ENCODE measurements at places on chromosomes 6 and 20. TPM values are rescaled to one million over a fixed set of nuclear protein-coding genes. Genes with fewer than 3 reads are reported as not detected.

DNA sequence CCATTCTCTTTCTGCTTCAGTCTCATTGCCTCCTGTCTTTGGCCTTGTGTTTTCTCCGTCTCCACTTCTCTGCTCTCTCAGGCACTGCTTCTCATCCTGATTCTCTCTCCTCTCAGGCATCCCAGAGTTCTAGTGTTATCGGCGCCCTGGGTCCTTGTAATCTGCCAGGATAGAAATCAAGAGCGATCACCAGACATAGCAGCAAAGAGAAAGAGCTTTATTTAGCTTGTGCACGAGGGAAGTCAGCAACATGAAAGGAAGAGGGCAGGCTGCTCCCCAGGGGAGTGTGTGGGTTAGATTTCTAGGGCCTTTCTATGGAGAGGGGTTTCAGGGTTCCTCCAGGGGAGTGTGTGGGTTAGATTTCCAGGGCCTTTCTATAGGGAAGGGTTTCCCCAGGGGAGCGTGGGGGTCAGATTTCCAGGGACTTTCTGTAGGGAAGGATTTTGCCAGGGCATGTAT lies 32.5 kb downstream of the SUN5 start:
- H3K27me3 ChIP-seq: no peaks in the 10 kb centered on the region
- H3K4me1 ChIP-seq: peaks cover 28% of the 10 kb centered on the region
- no peak overlapping the region for H3K27ac ChIP-seq
- H3K36me3 ChIP-seq: no peaks in the 10 kb centered on the region
- DNase-seq: peak; percentile 57
- no peak overlapping the region for H3K4me3 ChIP-seq

- DNase-seq: no peak
- H3K4me1 ChIP-seq: no peaks in the 10 kb centered on the region
- peaks cover 15% of the 10 kb centered on the region for H3K27me3 ChIP-seq
These were observed 213.1 kb upstream of the SYNDIG1 start for GRCh38 chr20:24256307-24256706.

DNA sequence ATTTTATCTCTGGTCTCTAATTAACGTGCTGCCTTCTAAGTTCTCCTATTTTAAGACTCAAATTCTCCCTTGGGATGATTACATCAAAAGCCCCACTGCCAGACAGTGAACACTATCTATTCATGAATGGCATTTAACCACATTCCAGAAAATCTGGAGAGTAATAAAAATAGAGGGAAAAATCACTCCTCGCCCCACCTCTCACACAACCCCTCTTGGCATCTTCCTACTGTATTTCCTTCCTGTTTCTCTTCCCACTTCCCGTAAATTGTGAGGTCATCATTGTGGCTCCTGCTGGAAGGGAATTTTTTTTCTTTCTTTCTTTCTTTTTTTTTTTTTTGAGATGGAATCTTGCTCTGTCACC lies 31.5 kb downstream of the RAB44 start:
- H3K27ac ChIP-seq: no peak overlapping the region
- no peak overlapping the region for H3K4me3 ChIP-seq
- H3K27me3 ChIP-seq: no peaks in the 10 kb centered on the region
- H3K36me3 ChIP-seq: no peaks in the 10 kb centered on the region

DNA sequence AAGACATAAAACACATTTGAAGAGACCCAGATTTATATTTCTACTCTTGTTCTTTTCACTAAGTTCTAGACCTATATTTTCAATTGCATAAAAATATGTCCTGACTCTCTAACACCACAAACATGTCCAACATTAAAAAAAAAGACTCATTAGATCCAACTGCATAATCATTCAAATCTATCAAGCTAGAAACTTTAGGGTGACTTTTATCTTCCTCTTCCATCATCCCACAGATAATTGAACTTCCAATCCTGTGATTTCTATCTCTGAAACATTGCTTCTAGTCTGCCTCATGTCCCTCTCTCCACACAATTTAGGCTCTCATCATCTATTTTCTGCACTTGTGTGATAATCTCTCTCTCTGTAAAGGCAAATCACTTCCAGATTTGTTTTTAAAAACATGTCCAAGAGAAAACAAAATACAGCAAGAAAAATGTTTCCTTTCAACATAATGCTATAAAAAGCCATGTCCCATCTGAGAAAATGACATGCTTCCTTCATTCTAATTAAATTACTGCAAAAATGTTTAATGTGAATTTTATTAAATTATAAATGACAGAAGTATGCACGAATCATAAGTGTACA lies 615.9 kb downstream of the RNF144B start:
- H3K4me1 ChIP-seq: no peaks in the 10 kb centered on the region
- peaks cover 5% of the 10 kb centered on the region for H3K27me3 ChIP-seq
- DNase-seq: no peak
- H3K36me3 ChIP-seq: no peaks in the 10 kb centered on the region
- H3K27ac ChIP-seq: no peak overlapping the region
- no peak overlapping the region for H3K4me3 ChIP-seq

- DNase-seq: no peak
- no peaks in the 10 kb centered on the region for H3K27me3 ChIP-seq
- H3K4me1 ChIP-seq: no peaks in the 10 kb centered on the region
- no peaks in the 10 kb centered on the region for H3K36me3 ChIP-seq
- H3K27ac ChIP-seq: no peak overlapping the region
- no peak overlapping the region for H3K4me3 ChIP-seq
These were observed 12.5 kb downstream of the SESN1 start for GRCh38 chr6:109082188-109082577.

- no peaks in the 10 kb centered on the region for H3K4me1 ChIP-seq
- H3K27me3 ChIP-seq: no peaks in the 10 kb centered on the region
- H3K27ac ChIP-seq: no peak overlapping the region
- no peaks in the 10 kb centered on the region for H3K36me3 ChIP-seq
- no peak for DNase-seq
- H3K4me3 ChIP-seq: no peak overlapping the region
These were observed 488.4 kb downstream of the PHF3 start for GRCh38 chr6:64123761-64124633.

GRCh38 chr6:53573299-53573698 lies 28.4 kb upstream of the GCLC start:
- H3K4me1 ChIP-seq: no peaks in the 10 kb centered on the region
- no peak for DNase-seq
- H3K27me3 ChIP-seq: no peaks in the 10 kb centered on the region
- no peaks in the 10 kb centered on the region for H3K36me3 ChIP-seq
- no peak overlapping the region for H3K4me3 ChIP-seq

EPPIN gene
- 0.24 TPM for total RNA-seq

SPATS1 gene
- not detected for total RNA-seq

TEAD3 gene
- total RNA-seq: 109 TPM

PAQR8 gene
- total RNA-seq: 21.2 TPM
